ENCODE measurements at places on chromosomes 12 and 14. TPM values are rescaled to one million over a fixed set of nuclear protein-coding genes. Genes with fewer than 3 reads are reported as not detected.

The SERPINA5 gene
- total RNA-seq = not detected

The HOXC10 gene
- total RNA-seq = not detected

The MIP gene
- not detected for total RNA-seq

The SIX6 gene
- total RNA-seq = not detected

The BCL2L2 gene
- 9.3 TPM for total RNA-seq

The OR4E2 gene
- not detected for total RNA-seq

The KRT83 gene
- not detected for total RNA-seq

The VRK1 gene
- 70.4 TPM for total RNA-seq

The MIPOL1 gene
- total RNA-seq = not detected
